ENCODE measurements at places on chromosomes 1 and 21.

GRCh38 chr1:16926491-16927073, 4.9 kb downstream of the CROCC start:
- DNase-seq, result peak; percentile 15

- DNase-seq, result peak; percentile 43
These were observed 5.4 kb downstream of the BLACAT1 start for GRCh38 chr1:205450448-205450847.

DNA sequence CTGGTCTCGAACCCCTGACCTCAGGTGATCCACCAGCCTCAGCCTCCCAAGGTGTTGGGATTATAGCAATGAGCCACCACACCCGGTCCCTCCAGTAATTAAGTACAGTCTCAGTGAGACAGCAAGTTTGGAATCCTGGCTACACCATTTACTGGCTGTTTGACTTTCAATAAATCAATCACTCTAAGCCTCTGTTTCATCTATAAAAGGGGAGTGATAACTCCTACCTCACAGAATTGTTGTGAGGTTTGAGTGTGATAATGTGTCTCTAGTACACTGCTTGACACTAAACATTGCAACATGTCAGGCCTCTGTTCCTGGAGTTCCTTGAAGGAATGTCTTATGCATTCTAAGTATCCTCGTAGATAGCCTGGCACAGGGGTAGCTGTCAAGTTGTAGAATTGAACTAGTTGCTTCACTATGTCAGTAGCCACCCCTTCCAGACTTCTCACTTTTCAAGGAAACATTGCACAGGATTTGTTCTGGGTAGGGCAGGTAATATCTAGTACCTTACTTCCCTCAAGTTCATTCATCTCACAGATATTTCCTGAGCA, 12.4 kb downstream of the ENTREP3 start:
- DNase-seq, result no peak

DNA sequence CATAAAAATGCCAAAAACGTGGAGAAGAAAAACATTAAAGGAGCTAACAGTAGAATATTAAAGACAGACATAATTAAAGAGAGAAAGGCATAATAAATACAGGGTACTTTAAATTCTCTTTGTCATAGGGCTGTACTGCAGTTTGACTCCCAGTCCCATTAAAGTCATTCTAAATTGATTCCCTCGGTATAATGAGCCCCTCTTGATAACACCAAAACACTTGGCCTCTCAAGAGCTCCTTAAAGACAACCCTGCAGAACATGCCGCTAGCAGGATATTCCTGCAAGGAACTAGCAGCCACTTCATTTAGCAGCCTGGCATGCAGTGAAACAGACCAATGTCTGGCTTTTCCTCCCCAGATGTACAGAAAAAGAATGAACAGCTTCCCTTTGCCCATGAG, 273.8 kb upstream of the ESRRG start:
- DNase-seq, result no peak

DNA sequence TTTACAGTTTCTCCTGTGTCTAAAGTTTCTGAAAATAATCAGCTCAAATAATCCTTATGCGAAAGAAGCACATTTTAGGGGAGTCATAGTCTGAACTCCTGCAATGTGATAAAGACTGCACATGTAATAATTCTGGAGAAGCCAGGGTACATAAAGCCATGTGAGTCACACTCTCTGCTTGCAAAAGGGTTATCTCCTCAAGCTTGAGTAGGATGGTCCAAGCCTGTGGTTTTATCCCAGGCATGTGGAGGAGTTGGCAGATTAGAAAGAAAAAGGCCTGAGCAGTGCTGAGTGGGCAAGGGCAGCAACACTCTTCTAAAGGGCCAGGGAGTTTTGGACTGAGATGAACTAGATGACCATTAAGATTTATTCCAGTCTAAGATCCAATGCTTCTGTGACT, 220.4 kb downstream of the RHOU start:
- no peak for DNase-seq

GRCh38 chr1:186272486-186272885, 102.6 kb downstream of the TPR start:
- no peak for DNase-seq

DNA sequence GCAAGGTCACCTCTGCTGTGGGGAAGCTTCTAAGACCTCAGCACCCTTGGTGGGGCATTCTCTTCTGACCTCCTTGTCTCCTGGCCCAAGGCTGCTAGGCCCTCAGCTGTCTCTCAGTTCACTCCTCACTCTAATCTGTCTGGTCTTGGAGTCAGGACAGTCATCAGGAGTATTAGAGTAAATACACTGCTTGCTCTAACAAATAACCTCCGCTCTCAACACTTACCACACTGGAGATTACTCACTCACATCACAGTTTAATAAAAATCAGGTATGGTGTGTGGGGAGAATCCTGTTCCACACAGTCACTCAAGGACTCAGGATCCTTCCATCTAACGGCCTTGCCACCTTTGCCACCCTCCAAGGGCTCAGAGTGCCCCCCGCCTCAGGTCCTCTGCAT, 26.6 kb upstream of the TMEM61 start:
- no peak for DNase-seq

- DNase-seq, result no peak
These were observed 406.2 kb downstream of the PTPRU start for GRCh38 chr1:29642519-29642918.

All from NCI-H510A treated with DMSO at 0.1 percent for 48 hours (cell line).